Fibroblast of skin of right biceps (primary cell): ENCODE measurements at places on chromosomes 6 and 20.

GRCh38 chr6:124467366-124467765 is 494.9 kb upstream of the RNF217 start:
- DNase-seq: no peak

- DNase-seq: no peak
These were observed 59.3 kb upstream of the SCAF8 start for GRCh38 chr6:154673919-154674318.

GRCh38 chr20:36796875-36797274 is 23.3 kb upstream of the DSN1 start:
- no peak for DNase-seq

GRCh38 chr6:142838821-142839685 is 105.9 kb downstream of the HIVEP2 start:
- peak; percentile 40 for DNase-seq

DNA sequence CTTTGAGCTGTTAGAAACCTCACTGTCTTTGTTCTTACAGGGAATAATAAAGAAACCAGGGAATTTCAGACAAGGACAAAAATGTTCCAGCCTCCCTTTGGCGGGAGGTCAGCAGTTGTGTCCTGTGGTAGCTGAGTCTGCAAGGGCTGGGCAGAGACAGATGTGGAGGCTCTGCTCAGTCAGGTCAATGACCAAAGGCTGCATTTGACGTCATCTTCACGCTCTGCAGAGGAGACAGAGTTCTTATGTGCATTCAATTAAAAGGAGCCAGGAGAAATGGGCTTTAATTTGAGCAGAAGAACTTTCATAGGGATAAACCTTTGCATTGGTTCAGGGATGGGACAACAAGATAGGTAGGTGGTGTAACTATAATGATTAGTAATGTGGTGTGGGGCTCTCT is 45.1 kb upstream of the FOXA2 start:
- no peak for DNase-seq

DNA sequence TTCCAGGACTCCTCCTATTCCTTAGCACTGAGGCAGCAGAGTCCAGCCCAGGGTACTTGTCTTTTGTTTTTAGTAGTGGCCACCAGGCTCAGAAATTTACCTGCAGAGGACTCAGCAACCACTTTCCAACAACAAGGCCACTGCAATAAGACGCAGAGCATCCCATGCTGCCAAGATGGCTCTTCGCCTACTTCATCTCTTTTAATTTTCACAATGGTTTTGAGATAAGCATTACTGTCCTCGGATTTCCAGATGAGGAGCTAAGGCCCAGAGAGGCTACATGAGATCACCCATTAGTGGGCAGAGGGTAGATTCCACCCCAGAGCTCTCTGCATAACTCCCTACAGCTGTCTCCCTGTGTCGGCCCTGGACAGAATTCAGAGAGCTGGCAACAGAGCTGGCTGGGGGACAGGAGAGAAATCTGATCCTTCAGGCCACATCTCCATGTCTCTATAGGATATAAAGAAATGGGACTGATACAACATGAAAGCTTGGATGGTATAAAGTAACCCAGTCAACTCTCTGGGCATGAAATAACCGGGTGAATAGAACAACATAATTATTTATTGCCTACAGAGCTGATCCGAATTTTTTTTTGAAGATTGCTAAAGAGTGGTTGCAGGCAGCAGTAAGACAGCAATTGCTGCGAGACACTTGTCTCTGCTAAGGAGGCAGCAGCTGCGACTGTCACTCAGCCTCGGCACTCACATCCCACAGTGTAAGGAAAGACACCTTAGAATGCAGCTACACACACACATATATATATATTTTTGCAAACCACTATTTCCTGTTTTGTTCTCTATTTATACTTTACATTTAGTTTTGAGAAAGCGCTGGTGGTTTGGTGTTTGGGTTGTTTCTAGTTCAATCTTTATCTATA is 37.2 kb downstream of the SCML4 start:
- no peak for DNase-seq

DNA sequence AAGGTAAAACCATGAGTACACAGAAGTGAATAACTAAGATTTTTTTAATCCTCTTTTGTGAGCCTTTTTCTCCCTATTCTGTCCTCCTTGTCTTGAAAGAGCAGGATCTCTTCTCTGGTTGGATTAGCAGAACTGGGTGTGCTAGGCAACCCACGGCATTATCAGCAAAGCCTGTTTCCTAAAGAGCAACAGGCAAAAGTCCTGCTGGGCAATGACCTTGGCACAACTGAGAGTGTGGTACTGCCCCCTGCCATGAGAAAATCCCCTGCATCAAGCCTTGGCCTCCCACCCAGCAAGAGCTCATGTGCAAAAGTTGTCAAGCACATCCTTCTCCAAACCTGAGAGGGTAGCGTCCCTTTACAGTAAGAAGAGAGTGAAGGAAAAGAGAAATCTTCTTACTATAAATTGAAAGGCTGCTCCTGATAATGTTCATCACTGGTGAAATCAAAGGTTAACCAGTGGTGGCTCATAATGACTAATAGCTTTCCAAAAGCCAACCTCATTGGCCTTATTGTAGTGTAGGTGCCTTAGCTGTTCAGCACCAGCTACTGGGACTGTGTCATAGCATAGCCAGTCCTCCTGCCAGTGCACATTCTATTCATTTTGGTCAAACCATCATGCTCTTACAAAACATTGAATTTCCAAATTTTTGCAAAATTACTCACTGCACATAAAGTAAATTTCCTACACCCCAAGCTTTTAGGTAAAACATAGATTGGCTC is 17.1 kb downstream of the KIF6 start:
- peak; percentile 58 for DNase-seq

GRCh38 chr6:138336221-138336620 is 41.5 kb upstream of the SMIM28 start:
- DNase-seq: no peak

- DNase-seq: no peak
These were observed 177.7 kb upstream of the RNF24 start for GRCh38 chr20:4193069-4193452.

DNA sequence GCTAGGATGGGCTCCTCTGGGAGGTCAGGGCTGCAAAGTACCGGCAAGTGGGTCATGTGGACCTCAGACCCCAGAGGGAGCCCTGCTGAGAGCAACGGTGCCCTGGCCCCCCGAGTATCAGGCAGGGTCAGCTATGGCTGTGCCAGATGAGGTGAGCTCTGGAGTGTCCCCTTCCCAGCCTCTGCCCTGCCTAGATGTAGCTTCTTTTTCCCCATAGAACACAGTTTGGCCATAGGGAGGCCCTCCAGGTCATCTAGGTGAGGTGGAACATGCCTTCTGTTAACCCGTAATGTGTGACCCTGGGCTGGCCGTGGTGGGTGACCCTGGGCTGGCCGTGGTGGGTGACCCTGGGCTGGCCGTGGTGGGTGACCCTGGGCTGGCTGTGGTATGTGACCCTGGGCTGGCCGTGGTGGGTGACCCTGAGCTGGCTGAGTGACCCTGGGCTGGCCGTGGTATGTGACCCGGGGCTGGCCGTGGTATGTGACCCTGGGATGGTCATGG is 21.2 kb upstream of the PCMTD2 start:
- no peak for DNase-seq

DNA sequence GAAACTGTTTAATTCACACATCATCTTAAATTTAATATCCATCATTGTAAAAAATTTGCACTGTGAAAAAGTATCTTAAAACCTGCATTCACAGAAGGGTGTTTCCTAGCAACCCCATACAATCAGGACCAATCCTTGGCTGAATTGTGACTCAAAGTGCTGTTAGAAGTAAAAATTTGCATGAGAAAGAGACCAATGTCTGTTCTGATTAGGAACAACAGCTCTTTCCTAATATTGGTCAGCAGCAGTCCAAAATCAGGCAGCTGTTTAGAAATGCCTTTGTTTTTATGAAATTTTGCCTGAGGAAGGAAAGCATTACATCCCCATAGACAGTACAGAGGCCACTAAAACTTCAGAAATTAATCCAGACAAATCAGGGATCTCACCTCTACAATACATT is 987.0 kb downstream of the HACE1 start:
- DNase-seq: no peak

DNA sequence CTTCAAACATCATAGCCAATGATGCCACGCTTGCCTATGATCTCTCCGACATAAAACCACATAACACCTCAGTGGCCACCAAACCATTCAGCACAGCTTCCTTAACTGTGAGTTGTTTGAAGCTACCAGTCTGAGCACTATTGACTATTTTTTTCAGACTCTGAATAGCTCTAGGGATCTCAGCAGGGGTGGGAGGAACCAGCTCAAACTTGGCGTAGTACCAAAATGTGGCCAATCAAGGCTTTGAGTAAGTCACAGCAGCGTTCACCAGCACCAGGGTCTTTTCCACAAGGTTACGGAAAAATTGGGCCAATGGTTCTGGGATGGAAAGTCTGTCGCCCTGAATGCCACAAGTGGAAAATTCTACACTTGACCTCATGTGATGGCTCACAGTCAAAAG is 70.6 kb downstream of the SMPDL3A start:
- DNase-seq: no peak

GRCh38 chr6:105121981-105122380 is 57.8 kb downstream of the POPDC3 start:
- DNase-seq: no peak

GRCh38 chr20:59955131-59955796 is 3.0 kb upstream of the CDH26 start:
- DNase-seq: peak; percentile 21

- DNase-seq: peak; percentile 93
These were observed 2.4 kb upstream of the ZMYND8 start for GRCh38 chr20:47358672-47359529.

- DNase-seq: no peak
These were observed 24.3 kb upstream of the KIAA0408 start for GRCh38 chr6:127483399-127484055.

- DNase-seq: peak; percentile 46
These were observed 134.9 kb upstream of the BACH2 start for GRCh38 chr6:90431576-90431975.

DNA sequence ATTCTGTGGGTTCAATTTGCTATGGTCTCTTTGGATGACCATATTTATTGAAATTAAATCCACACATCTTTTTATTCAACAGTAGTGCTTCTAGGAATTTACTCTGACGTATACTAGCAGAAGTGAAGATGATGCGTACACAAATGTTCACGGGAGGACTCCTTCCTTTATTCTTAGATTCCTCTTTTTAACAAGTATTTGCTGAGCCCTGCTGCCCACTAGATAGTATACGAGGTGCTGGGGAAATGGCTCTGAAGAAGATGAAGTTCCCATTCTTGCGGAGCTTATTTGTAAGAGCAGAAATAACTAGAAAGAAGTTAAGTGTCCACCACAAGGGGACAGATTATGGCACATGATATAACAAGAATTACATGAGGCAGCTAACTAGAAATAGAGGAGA is 145.2 kb downstream of the DOK5 start:
- no peak for DNase-seq

- DNase-seq: no peak
These were observed 96.6 kb upstream of the FKBP1C start for GRCh38 chr6:63114610-63115211.

DNA sequence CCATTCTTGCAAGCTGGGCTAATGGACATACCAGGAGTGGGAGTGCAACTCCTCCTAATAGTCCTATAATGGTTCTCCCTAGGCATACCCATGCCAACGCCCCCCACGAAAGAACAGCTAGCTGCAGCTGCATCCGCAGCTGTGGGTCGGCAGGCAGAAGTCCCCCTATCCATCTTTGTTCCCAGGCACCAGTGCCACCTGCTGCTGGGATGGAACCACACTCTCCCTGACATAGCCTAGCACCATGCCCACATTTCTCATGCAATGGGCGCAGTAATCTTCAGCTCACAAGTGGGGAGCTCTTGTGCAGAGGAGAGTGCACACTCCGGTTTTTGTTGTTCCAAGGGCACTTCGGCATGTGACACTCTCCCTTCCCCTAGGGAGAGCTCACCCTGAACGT is 567.8 kb downstream of the GRIK2 start:
- DNase-seq: no peak

- no peak for DNase-seq
These were observed 202.8 kb upstream of the JAG1 start for GRCh38 chr20:10876558-10876957.

DNA sequence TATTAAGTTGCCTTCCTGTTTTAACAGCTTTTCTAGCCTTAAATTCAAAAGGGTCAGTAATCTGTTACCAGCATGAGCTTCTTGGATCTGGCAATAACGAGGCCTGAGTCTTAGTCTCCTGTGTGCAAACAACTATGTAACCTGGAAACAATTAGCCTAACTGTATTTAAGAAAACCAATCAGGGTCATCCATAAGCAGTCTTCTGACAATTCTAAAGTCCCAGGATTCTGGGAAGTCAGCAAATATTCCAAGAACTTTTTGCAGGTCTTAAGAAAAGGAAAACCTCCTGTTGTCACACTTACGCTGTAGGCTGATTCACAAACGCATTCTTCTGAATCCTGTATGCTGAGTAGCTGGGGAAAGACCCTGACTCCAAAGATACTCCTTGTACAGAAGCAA is 90.4 kb downstream of the COL12A1 start:
- peak; percentile 86 for DNase-seq

DNA sequence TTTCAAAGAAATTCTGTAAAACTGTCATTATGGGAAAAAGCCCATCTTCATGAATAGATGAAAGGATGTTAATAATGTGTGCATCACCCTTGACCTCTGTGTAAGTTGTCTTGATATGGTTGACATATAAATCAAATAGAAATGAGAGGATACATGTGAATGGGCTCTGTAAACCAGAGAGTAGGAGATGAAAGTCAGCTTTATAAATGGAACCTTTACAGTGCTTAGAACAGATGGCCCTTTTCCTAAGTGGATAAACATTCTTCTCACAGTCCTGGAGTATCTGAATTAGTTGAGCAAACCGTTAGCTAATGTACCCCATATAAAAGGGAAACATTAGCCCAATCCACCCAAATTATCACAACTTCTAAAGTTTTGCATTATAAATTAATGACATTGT is 57.5 kb downstream of the MYLK4 start:
- DNase-seq: no peak

- DNase-seq: no peak
These were observed 64.4 kb upstream of the TMEM170B start for GRCh38 chr6:11473008-11473740.

GRCh38 chr6:163923658-163924411 is 509.3 kb downstream of the QKI start:
- no peak for DNase-seq

DNA sequence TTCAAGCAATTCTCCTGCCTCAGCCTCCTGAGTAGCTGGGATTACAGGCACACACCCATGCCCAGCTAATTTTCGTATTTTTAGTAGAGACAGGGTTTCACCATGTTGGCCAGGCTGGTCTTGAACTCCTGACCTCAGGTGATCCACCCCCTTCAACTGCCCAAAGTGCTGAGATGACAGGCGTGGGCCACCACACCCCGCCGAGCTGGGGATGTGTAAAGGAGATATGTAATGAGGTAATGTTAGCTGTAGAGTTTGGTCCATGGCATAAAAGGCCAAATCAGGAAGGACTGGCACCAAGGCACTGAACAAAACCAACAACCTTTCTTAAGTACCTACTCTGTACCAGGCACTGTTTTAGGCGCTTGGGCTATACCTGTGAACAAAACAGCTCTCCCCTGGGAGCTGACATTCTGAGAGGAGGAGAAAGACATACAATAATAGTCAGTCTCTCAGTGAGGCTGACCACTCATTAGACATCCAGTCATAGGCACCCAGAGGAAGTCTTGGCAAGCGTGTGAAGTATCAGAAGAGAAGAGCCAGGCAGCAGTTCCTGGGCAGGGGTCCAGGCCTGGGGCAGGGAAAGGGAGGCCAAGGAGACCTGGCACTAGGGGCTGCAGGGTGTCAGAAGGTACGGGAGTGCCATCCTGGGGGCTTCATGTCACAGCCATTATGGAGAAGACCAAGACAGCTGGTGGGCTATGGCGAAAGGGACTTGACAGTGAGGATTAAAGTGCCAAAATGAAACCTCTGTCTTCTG is 164.8 kb upstream of the DTNBP1 start:
- no peak for DNase-seq

- DNase-seq: no peak
These were observed 24.8 kb upstream of the SPDEF start for GRCh38 chr6:34580707-34581560.
